ENCODE measurements at places on chromosomes 5 and 9.

DNA sequence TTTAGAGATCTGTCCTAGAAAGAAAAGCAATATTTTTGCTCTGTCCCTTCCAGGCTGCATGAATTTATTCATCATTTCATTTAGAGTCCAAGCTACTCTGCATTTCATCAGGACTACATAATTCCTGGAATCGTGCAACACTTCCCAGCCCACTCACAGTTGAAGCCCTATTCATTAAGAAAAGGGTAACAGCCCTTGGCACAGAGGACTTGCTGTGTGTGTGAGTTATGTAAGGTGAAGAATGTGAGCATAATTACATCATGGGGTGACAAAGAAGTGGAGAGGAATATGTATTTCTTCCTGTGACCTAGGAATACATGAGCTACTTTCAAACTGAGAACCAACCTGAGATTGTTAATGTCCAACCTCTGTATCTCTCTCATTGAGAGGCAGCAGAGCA is 317.4 kb downstream of the ARHGEF28 start:
- DNase-seq: no peak

GRCh38 chr9:95910770-95911340 is 35.4 kb downstream of the ERCC6L2 start:
- no peak for DNase-seq

DNA sequence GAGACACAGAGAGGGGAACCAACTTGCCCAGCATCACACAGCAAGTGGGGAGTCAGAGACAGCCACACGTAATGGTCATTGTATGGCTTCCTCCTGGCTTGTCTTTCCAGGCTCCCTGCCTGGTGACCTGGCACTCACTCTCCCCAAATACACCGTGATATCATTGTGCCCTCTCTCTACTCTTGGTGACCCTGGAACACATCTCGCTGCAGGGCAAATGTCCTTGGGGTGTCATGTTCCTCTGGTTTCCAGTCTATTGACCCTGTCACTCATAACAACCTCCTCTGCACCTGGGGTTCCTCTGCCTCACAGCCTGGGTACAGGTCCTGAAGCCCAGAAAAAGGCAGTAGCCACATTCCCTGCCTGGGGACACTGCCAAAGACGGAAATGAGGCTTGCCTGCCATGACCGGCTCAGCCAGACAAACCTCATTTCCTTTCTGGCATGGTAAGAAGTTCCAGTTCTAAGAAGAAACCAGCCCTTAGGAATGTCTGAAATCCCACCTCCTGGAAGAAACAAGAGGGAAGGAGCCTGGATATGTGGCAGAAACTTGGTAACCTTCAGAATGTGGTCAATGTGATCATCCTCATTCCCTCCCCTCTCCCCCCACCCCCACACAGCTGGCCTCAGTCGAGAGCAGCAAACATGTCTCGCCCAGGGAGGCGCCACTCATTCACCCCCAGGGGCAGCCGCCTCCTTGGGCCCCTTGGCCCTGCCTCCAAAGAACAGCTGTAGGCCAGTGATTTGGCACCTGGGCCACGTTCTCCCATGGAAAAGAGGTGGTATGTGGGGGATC is 30.6 kb upstream of the SMU1 start:
- DNase-seq: no peak

GRCh38 chr5:6595405-6595804 is 37.4 kb downstream of the NSUN2 start:
- no peak for DNase-seq

DNA sequence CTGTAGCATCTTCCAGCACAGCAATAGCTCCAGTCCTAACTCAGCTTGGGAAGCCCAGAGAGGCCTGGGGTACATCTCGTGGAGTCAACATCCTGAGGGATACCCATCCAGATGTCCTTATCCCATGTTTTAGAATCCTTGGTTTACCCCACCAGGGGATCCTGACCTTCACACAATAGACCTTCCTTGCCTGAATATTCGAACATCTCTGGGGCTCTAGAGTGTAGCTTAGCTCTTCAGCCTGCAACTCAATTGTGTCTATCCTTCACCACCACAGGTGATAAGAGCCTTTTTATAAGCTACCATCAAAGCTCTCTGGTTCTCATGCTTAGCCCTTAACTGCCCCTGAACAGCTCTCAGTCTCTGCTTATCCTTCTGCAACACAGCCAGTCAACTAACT is 7.5 kb upstream of the RALGPS1 start:
- no peak for DNase-seq

- DNase-seq: no peak
These were observed 21.0 kb downstream of the SKIC3 start for GRCh38 chr5:95533761-95534160.

GRCh38 chr9:72205513-72205912 is 56.3 kb downstream of the GDA start:
- no peak for DNase-seq

- no peak for DNase-seq
These were observed 217.5 kb downstream of the DCP2 start for GRCh38 chr5:113194125-113194524.

GRCh38 chr9:12856603-12857002 is 81.8 kb downstream of the LURAP1L start:
- no peak for DNase-seq

DNA sequence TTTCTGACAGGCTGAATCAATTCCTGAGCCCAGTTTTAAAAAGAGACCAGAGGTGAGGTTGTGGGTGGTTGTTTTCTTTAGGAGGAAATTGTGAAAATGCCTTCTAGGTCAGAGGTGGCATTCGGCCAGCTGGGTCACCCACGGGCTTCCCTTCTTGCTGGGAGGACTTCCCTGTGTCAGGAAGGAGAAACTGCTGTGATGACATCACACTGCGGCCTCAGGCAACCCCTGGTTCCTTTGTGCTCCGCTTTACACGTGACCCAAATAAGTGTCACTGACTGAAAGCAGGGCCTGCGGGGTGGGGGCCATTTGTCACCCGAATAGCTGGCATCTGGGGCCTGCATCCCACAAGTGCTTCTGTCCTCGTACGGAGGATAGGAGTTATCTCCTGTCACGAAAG is 39.7 kb downstream of the FABP6 start:
- DNase-seq: no peak

DNA sequence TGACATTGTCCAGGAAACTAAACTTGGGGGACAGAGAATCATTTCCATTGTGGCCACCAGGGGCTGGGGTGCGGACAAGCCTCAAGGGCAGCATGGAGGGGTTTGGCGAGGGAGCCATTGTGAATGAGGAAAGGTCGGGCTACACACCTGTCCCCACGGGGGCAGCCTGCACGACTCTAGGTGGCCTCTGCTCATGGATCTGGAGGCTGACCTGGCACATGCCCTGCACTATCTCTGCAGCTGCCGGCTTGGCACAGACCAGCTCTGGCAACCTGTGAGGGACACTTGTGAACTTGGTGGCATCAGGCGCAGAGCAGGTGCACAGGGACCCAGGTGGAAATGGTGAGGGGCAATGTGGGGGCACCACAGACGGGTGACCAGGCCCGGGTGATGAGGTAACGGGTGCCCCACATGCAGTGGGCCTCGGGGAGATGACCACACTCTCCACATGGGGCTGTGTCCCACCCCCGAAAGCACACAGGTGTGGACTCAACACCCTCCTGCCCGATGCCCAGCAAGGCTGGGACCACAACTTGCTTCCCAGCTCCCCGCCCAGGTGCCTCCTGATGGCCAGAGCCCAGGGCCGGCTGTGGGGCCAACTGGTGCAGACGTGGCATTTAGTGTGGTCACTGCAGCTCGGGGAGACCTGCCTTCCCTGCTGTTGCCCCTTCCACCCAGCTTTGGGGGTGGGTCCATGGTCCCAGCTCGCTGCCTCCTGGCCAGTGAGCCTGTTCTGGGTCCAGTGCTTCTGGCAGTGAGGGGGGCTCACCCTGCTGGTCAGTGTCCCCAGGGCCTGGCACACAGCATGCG is 60.9 kb upstream of the UBAC1 start:
- no peak for DNase-seq

DNA sequence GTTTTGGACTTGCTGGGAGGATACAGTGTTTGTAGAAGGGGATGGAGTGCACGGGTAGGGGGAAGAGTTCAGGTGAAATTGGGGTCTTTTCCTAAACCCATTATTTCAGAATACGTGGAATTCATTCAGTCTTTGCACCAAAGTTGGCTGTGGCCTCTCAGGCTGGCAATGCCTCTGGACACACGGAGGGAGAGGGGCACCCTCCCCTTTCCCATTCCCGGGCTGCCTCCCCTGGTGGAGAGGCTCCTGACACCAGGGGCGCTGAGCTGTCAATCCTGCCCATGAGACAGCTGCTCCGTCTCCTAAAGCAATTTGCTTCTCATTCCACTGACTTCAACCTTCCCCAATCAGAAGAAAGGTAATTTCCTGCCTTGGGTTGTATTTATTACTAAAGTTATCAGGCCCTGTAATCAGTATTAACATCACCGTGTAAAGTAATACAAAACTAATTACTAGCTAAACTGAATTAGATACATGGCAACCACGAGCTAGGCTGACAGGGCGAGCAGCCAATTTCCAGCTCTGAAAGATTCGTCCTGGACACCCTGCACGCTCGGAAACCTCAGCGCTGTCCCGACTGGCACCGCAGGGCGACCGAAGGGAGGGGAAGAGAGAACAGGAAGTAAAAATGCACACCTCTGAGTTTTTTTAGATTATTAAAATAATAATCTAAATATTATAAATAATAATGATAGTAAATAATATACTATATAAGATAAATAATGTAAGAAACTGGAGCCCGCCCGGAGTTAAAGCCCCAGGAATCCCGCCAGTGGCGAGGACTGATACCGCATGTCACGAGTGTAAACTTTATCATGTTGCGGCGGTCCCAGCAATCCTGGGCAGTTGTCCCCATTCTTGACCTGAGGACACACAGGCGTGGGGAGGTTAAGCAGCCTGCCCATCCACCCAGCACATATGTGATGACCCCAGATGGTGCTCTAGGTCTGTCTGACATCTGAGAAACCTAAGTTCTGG is 6.9 kb upstream of the OLFM1 start:
- DNase-seq: no peak

DNA sequence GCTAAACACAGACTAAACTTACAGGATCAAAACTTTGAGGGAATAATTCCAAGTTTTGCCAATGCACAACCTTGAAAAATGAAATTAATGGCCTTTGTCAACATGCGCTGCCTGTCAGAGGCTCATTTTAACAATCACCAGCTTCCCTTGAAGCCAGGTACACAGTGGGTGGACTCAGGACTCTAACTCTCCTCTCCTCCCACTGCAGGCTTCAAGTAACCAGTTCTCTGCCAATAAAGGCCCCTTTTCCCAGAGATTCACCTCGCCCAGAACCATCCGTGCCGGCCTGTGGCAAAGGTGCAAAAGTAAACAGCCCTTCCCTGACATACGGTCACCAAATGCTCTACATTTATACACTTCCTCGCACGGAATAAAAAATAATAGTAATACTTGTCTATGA is 18.4 kb upstream of the FBP2 start:
- no peak for DNase-seq

DNA sequence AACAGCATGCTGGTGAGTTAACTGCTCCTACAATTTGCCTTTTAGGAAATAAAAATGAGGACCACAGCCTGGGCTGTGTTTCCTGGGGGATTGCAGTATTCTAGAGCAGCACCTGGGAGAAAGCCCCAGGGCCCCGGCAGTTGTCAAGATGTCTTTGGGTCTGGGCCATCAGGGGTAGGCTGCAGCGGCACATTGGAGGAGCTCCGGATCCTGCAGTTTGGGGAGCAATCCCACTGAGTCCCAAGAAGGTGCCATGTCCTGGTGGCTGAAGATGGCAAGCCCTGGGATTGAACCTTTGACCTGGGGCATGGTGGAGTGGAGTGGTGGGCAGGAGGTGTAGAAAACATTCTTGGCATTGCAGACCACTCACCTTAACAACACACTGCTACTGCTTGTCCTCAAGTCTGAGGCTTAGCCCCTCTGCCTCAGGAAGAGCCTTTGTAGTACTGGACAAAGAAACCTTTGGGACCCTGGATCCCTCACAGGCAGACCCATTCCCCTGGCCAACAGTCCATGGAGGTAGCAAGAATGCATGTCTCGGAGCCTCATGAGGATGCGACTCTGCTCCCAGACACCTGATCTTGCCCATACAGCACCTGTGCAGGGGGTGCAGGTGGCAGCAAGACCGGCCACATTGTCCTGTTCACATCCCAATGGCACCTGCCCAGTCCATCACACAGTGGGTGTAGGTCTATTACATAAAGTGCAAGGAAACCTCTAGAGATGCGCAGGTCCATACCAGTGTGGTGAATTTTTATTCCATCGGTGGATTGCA is 159.1 kb upstream of the IRX2 start:
- no peak for DNase-seq

GRCh38 chr5:96572864-96573512 is 89.2 kb upstream of the CAST start:
- DNase-seq: no peak

- DNase-seq: no peak
These were observed 25.2 kb upstream of the PITX1 start for GRCh38 chr5:135059000-135059923.

DNA sequence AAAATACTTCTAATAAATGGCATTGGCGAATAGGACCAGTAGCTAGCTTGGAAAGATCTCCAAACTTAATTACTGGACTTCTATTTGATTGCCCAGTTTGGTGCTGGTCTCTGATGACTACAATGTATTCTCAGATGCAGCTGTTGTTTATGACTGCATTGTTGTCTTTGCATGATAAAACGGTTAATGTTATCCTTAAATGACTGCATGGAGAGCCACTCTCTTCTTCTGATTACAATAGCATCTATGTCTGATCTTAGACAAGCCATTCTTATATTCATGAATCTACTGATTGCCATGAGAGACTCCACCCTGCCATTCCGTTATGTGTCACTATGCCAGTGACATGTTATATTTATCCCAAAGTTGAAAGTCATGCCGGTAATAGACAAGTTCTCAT is 42.9 kb upstream of the ERBIN start:
- DNase-seq: no peak

- DNase-seq: no peak
These were observed 233.2 kb upstream of the RASEF start for GRCh38 chr9:83296123-83296522.

DNA sequence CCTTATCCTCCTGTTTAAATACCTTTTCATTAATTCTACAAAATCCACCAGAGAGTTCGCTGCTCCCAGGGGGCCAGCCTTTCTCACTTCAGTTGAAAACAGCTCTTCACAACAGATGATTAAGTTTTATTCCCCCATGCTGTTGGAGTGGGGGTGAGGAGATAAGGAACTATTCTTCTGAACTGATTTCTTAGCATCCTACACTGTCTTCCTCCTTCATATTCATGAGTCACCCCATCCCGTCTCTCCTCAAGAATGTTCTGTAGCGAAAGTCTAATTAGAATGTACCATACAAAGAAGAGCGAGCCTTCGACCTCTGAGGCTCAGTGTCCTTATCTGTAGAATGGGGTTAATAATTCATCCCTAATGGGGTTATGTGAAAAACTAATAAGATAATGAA is 138.0 kb downstream of the PIK3R1 start:
- no peak for DNase-seq

DNA sequence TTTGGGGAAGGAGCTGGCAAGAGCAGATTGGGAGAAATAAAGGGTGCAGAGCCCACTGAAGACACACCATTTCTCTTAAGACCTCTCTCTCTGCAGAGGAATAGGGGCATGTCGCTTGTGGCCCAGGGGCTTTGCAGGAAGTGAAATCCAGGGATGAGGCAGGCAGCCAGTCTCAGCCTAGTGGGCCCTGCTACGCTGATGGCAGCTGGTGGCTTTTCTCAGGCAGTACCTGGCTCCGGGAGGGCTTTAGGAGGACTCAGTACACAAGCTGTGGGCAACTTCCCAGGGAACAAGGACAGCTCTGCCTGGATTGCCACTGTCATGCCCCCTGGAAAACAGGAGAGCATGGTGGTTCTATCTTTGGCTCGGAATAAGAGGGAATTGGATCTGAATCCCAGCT is 76.2 kb upstream of the NEURL1B start:
- DNase-seq: no peak

GRCh38 chr5:172245703-172246125 is 37.9 kb downstream of the UBTD2 start:
- DNase-seq: no peak
